ENCODE measurements at places on chromosomes 4 and X.

DNA sequence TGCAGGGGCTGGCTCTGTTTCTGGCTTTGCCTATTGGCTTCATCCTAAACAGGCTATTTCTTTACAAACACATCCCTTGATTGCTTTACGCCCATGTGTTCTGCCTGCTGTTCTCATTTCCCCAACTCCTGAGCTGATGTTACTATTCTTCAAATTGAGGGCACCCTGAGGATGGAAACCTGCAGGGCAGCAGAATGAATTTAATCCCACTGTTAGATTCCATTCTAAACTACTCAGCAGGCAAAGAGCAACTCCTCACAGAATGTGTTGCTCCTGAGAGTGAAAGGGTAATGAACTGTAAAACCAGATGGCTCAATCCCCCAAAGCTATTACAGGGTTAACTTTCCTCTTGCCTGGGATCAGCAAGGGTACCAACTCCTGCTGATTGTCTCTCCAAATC is 75.7 kb downstream of the ANKRD50 start:
- no peak for DNase-seq

DNA sequence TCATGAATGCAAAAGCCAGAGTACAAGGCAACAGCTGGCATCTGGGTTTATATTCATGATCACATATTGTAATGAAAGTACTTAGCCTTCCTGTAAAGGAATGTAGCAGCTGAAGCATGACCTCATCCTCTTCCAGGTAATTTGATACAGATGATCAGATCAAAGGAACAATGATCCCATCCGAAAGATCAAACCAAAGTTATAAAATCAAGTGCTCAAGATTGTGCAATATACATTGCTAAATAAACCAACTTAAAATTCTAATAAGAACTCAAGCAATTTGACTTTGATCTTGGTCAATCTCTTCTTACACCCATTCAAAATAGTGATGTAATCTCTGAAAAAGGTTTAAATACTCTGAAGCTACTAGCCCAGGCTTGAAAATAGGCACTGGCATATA is 113.1 kb upstream of the INPP4B start:
- DNase-seq, result no peak

DNA sequence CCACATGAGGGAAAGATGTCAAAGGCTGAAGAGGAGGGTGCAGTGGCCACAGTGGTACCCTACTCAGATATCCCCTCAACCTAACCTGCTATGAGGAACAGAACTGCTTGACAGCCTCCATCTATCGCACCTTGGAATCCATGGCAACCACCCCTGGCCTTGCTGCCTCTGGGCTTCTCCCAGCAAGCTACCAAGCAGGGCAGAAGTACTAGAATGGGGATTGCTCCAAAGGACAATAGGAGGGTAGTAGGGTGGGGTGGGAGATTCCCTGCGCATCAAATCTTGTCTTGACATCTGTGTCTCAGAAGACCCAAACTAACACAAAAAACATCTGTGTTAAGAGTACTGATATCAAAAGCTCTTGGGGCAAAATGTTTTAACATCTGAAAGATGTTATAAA is 118.2 kb downstream of the FBXW7 start:
- DNase-seq, result no peak

GRCh38 chrX:27309406-27309805 is 153.7 kb downstream of the PPP4R3C start:
- DNase-seq, result no peak

Measured in CD4-positive, alpha-beta T cell (primary cell).